Activated naive CD4-positive, alpha-beta T cell treated with anti-CD3 and anti-CD28 coated beads for 36 hours (primary cell): ENCODE measurements at places on chromosomes 6 and 20.
A peak's percentile ranks its signal among the peaks of the same experiment; 100 is the strongest.

- H3K4me1 ChIP-seq: peaks cover 3% of the 10 kb centered on the region
- no peaks in the 10 kb centered on the region for H3K27me3 ChIP-seq
- no peak overlapping the region for H3K27ac ChIP-seq
- H3K36me3 ChIP-seq: no peaks in the 10 kb centered on the region
- no peak for DNase-seq
These were observed 60.1 kb upstream of the E2F3 start for GRCh38 chr6:20341564-20341963.

DNA sequence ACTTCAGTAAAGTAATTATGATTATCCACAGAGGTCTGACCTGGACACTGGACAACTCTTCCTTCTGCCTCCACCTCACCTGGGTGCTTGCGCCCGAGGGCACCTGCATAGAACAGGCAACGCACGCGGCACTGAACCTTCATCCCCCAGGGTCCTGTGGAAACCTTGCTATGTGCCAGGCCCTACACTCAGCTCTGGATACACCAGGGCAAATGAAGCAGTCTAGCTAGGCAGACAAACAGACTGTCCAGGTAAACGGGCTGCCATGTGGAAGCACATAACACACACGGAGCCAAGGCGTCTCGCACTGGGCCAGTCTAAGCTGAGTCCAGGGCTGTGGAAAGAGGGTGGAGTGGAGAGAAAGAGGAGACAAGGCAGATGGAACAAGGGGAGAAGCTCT, 109.3 kb upstream of the AFDN start:
- DNase-seq: no peak
- no peak overlapping the region for H3K27ac ChIP-seq
- no peaks in the 10 kb centered on the region for H3K36me3 ChIP-seq
- no peaks in the 10 kb centered on the region for H3K4me1 ChIP-seq

- H3K4me1 ChIP-seq: peaks cover 38% of the 10 kb centered on the region
- peaks cover 4% of the 10 kb centered on the region for H3K27me3 ChIP-seq
- no peak overlapping the region for H3K4me3 ChIP-seq
- no peak for DNase-seq
- no peak overlapping the region for H3K27ac ChIP-seq
- H3K36me3 ChIP-seq: no peaks in the 10 kb centered on the region
These were observed 84.7 kb upstream of the ELOVL5 start for GRCh38 chr6:53433261-53433950.

DNA sequence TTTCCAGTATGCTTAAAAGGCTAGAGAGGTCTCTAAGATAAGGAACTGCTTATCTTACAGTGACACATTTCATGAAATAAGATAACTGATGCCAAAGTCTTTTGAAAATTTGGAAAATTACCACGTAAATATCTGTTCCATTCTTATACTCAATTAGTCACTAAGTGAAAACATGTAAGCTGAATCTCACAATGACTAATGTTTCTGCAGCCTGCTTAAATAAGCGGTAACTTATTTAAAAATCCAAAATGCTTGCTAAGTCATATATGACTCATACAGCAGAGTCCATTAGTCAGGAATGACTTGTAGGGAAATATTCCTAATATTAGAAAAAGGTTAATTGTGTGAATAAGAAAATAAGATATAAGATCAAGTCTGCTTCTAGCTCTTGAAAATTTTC, 27.8 kb upstream of the LGSN start:
- no peak for DNase-seq
- H3K27ac ChIP-seq: no peak overlapping the region
- H3K27me3 ChIP-seq: peaks cover 19% of the 10 kb centered on the region
- H3K4me3 ChIP-seq: no peak overlapping the region
- H3K4me1 ChIP-seq: peaks cover 6% of the 10 kb centered on the region

GRCh38 chr6:27834879-27835549, 77.2 kb downstream of the OR2B2 start:
- no peaks in the 10 kb centered on the region for H3K36me3 ChIP-seq
- H3K27ac ChIP-seq: peak overlapping the region; percentile 82
- no peak for DNase-seq
- H3K4me1 ChIP-seq: peaks cover 35% of the 10 kb centered on the region
- H3K4me3 ChIP-seq: no peak overlapping the region

DNA sequence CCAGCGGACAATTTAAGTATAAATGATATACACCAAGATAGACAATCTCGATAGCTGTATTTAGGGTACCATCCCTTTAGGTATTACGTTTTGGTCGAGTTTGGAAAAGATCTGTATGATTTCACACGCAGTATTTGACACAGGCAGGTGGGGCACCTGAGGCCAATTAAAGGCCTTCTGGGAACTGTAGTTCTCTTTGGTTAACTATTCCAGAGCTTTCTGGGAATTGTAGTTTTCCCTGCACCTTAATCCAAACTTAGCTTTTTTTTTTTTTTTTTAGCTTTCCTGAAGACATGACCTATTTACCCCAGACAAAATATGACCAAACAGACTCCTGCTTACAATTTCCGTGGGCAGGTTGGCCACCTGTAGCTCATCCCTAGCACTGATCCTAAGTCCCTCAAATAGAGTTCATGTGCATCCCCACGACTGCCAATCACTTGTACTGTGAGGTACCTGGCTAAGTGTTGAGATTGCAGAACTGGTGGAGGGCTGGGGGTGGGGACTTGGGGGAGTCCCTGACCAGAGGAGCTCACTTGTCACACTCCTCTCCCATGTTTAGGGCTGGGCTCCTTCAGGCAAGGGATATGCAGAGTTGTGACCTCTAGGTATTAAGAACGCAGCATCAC, 999 bp upstream of the EHMT2 start:
- DNase-seq: peak; percentile 48
- peak overlapping the region; percentile 84 for H3K4me3 ChIP-seq
- peak overlapping the region; percentile 89 for H3K27ac ChIP-seq

DNA sequence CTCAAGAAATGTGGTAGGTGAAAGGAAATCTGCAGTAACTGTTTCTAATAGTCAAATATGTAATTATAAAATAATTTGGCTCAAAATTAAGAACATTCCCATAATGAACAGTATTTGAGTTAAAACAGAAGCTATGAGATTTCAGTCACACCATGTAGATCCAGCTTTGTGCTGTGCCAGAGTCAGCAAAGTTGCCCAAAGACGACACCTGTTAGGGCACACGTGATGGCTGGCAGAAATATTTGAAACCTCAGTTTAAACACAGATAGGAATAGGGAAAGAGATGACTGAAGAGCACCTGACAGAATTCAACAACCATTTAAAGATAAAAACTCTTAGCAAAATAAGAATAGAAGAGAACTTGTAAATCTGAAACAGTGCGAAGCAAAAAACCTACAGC, 129.3 kb downstream of the CD83 start:
- no peaks in the 10 kb centered on the region for H3K36me3 ChIP-seq
- no peak for DNase-seq
- H3K27me3 ChIP-seq: no peaks in the 10 kb centered on the region
- H3K27ac ChIP-seq: no peak overlapping the region

DNA sequence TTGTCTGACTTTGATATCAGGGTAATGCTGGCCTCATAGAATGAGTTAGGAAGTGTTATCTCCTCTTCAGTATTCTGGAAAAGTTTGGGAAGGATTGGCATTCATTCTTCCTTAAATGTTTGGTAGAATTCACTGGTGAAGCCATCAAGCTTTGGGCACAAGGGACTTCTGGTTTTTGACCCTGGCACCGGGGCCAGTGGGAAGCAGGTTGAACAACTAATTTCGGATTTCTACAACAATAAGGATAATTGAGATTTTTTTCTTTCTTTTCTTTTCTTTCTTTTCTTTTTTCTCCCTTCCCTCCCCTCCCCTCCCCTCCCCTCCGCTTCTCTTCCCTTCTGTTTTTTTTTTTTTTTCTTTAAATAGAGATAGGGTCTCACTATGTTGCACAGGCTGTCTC, 70.4 kb downstream of the EFCAB8 start:
- no peak for DNase-seq

GRCh38 chr6:167526465-167527368, 201.8 kb downstream of the TTLL2 start:
- peaks cover 5% of the 10 kb centered on the region for H3K4me1 ChIP-seq
- H3K27me3 ChIP-seq: peaks cover 24% of the 10 kb centered on the region
- no peaks in the 10 kb centered on the region for H3K36me3 ChIP-seq
- DNase-seq: no peak
- no peak overlapping the region for H3K27ac ChIP-seq

DNA sequence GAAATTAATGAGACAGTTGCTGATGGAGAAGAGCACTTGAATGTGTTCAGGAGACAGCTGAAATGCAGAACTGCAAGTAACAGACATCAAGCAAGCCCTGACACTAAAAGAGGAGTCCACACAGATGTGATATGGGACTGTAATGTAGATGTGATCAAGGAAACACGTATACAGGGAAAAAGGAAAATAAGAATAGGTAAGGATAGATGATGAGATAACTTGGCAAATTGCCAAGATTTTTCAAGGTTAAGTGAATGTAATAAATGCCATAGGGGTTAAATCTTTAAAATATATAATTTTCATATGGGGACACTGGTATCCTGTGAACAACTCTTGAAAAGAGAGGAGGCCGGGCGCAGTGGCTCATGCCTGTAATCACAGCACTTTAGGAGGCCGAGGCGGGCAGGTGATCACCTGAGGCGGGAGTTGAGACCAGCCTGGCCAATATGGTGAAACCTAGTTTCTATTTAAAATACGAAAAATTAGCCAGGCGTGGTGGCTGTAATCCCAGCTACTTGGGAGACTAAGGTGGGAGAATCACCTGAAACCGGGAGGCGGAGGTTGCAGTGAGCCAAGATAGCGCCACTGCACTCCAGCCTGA, 7.2 kb upstream of the SNX14 start:
- no peak for DNase-seq
- no peaks in the 10 kb centered on the region for H3K27me3 ChIP-seq
- H3K27ac ChIP-seq: peak overlapping the region; percentile 48

GRCh38 chr6:109794201-109794923, 103.3 kb downstream of the FIG4 start:
- no peak overlapping the region for H3K4me3 ChIP-seq
- H3K4me1 ChIP-seq: peaks cover 5% of the 10 kb centered on the region
- peak overlapping the region; percentile 65 for H3K27ac ChIP-seq

GRCh38 chr20:21387528-21387927, 9.8 kb downstream of the NKX2-4 start:
- H3K27me3 ChIP-seq: peaks cover 16% of the 10 kb centered on the region
- peaks cover 37% of the 10 kb centered on the region for H3K36me3 ChIP-seq
- peaks cover 6% of the 10 kb centered on the region for H3K4me1 ChIP-seq
- no peak overlapping the region for H3K4me3 ChIP-seq
- H3K27ac ChIP-seq: no peak overlapping the region
- no peak for DNase-seq

- H3K4me3 ChIP-seq: no peak overlapping the region
- DNase-seq: no peak
- H3K36me3 ChIP-seq: no peaks in the 10 kb centered on the region
- H3K4me1 ChIP-seq: no peaks in the 10 kb centered on the region
- no peak overlapping the region for H3K27ac ChIP-seq
- H3K27me3 ChIP-seq: peaks cover 4% of the 10 kb centered on the region
These were observed 131.5 kb downstream of the TFAP2C start for GRCh38 chr20:56760610-56761009.

DNA sequence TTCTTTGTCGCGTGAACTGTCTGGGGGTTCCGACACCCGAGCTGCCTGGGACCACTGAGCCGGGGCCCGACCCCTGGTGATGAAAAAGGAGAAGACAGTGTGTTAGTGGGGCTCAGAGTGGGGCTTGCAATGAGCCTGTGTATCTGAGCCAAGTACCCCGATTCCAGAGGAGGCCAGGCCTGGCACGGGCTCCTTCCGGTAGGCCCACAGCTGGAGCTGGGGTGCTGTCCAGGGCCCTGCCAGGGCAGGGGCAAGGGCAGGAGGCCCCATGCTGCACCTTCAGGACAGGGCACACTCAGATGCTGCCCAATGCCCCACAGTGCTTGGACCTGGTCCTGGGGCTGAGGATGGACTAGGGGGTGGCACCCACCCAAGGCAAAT, 89.4 kb downstream of the TAF4 start:
- no peak overlapping the region for H3K4me3 ChIP-seq
- no peaks in the 10 kb centered on the region for H3K27me3 ChIP-seq
